ENCODE measurements at places on chromosomes 3 and 15. TPM values are rescaled to one million over a fixed set of nuclear protein-coding genes. Genes with fewer than 3 reads are reported as not detected.

Gene ADAMTS7
- 1.3 TPM for total RNA-seq

Gene ATP13A5
- not detected for total RNA-seq

Gene MINDY2
- total RNA-seq: 10.1 TPM

Gene STOML1
- 10.3 TPM for total RNA-seq

Gene ZPLD1
- total RNA-seq: not detected

DNA sequence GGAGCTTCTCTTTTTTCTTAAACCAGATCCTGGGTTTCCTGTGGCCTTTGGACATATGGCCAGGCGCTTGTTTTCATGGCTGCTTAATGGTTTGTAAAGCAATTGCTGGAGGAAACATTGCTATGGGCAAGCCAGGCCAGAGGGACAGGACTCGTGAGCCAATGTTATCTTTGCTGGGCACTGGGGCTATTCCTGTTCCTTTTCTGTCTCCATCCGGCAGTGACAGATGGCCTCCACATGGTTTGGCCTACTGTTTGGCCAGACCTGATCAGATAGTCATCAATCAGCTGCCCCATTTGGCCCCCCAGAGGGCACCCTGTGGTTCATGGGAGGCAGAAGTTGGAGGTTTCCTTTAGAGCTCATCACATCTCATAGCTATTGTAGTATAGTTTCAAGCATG is 326.1 kb upstream of the ROPN1 start:
- peak; percentile 34 for DNase-seq

DNA sequence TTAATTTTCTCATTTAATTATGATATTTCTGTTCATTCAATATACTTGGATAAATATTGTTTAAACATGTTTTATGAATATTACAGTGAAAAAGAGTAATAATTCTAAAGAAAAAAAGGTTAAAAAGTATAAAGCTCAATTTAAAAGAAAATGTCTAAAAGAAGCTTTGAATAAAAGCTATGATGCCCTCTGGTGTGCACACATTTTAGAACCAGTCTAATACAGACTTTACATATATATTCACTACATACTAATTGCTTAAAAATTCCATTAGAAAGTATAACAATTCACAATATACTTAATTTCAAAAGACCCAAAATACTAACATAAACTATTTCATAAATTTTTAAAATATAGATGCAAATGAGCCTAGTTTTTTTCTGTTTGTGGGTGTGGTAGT is 909.1 kb upstream of the ROBO1 start:
- no peak for DNase-seq

- no peak for DNase-seq
Measured at GRCh38 chr3:8517487-8517886, 15.9 kb downstream of the LMCD1 start.

GRCh38 chr3:133930341-133930933 is 34.8 kb upstream of the RAB6B start:
- DNase-seq: no peak

DNA sequence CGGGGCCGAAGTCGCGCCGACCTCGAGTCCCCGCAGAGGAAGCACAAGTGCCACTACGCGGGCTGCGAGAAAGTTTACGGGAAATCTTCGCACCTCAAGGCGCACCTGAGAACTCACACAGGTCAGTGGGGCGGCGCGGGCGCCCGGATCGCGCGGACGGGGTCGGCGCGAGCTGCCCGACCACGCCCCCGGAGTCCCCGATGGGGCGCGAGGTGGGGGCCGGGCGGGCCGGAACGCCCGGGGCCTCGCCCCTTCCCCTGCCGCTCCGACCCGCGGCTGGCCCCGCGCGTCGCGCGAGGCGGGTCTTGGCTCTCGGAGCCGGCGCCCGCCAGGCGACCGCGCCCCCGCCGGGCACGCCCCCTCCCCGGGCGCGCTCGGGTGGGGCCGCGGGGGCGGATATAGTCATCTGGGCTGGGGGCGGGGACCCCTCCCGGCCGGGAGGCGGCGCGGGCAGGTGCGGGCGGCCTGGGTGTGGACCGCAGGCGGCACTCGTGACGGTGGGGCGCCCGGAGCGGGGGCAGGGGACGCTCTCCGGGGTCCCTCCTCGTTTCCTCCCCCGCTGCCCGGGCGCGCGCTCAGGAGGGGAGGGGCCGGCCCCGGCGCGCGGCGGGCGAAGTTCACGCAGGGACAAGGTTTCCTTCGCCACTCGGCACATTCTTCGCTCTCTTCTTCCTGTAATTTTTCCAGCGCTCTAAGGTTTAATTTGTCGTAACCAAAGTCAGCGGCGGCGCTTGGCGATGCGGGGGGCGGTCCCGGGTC is 1.2 kb downstream of the KLF13 start:
- peak; percentile 94 for DNase-seq

DNA sequence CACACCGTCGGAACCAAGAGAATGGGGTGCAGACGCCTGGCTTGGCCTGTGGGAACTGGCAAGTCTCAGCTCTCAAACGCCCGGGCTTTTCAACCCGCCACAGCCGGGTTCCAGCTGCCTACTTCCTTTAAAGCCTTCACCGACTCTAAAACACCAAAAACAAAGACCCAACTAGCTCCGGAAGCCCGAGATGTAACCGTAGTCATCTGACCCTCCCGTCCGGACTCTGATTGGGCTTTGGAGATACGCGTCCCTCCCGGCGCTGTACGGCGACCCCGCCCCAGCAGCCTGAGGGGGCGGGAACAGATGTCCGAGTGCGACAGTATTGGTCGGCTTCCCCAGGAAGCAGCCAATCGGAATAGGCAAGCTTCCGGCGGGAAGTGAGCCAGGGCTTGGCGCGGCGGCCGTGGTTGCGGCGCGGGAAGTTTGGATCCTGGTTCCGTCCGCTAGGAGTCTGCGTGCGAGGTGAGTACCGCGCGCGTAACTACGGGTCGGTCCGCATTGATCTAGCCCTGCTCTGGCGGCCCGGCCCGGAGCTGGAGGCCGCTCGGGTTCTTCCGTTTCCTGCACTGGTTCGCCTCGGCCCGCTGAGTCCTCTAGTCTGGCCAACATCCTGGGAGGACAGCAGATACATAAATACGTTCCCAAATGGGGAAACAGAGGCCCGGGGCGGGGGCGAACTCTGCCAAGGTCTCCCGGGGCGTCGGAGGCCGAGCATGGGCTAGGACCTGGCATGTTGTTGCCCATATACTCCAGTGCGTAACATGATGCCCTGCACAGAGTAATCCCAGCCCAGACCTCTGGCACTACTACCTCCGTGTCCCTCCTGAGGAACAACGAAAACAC is at the start of gene BLM:
BLM (plus strand) TSS at position 371 of the 846 bp plus-strand sequence. CDS start 30,047 bp downstream, outside the sequence.
- DNase-seq: peak; percentile 99

- no peak for DNase-seq
Measured at GRCh38 chr3:148863814-148864213, 1.3 kb upstream of the CPA3 start.

DNA sequence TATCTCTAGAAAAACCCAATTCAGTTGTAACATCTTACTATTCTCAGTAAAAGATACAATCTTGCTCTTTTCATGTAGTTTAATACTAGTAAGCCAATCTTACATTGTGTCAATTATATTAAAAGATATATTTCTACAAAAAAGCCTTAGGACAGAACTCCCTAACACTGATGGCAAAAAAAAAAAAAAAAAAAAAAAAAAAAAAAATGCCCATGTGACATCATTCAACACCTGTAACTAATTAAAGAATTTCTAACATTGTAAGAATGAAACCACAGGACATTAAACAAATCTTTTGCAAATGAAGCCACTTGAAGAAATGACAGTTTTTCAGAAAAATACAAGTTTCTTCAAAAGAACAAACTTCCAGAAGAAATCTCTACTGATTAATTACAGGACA is 119.8 kb downstream of the SUCLG2 start:
- no peak for DNase-seq

GRCh38 chr15:68352401-68353062 is 75.0 kb downstream of the FEM1B start:
- DNase-seq: peak; percentile 83

- DNase-seq: no peak
Measured at GRCh38 chr3:193701953-193702635, 109.1 kb downstream of the OPA1 start.

DNA sequence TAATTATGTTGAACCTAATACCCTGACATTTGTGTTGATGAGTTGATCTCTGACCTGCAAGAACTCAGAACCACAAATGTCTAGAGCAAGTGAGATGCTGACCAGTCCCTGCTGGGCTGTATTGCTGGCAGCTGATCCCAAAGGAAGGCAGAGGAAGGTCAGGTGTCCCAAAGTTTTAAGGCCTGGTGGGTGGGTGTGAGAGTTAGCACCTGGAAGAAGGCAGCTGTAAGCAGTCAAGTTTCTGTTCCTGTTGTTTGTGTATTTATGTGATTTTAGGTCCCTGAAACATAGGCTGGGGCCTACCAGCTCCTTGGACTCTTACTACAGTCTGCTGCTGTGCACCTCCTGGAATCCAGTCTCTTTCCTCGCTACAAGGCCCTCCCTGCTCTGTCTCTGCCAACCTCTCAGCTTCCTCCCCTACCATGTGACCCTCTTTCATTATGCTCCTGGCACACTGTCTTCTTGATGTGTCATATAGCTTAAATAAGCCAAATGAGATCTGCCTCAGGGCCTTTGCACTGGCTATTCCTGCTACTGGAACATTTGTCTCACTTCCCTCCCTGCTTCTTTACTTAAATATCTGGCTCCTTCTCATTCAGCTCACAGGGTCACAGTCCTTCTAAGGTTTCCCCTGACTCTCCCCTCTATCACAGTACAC is 31.0 kb upstream of the ATOSA start:
- no peak for DNase-seq

DNA sequence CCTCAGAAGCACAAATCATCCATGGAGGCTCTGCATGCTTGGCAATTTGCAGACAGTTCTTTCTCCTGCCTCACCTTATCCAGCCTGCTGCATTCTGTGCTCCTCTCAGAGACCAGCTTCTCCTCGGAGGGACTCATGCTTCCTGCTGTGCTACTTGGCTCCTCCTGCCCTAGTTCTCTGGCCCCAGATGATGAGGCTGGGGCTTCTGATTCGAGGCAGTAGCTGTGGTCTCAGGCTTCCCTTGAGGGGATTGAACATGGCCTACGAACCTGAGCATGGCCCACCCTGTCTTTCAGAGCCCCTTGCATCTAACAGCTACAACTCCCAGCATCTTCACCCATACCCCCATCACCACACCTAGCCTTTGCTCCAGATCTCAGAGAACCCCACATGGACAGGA is 6.7 kb downstream of the VIPR1 start:
- DNase-seq: no peak

DNA sequence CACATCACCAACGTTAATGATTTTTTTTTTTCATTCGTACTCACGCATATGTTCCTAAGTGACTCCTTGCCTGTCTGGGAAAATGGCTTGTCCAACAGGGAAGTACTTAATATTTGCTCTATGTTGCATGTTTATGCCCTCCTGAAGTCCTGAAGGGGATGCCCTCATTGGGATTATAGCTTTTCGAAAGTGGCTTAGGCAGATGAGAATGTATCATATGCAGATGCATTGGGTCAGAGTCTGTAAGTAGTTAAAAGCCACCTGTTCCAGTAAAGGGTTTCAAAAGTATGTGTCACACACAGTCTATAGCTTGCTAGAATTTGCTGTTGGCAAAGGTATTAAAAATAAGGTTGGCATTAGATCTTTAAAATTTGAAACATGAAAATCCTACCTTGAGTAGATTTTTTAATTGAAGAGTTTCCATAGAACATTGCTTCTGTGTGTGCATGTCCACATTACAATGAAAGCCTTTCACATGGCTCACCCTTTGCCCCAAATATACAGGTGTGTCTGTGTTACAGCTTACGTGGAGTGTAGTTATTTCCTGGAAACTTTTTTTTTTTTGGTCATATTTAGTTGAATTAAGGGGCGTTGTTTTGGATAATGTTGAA is 2.1 kb downstream of the ABHD17C start:
- DNase-seq: no peak

Measured in activated CD4-positive, alpha-beta T cell treated with anti-CD3 and anti-CD28 coated beads, Interleukin-2, amount 10 ng/mL, durations not matched to agents 24 days and 14 days (primary cell).